Stimulated activated naive CD8-positive, alpha-beta T cell treated with anti-CD3 and anti-CD28 coated beads, Interleukin-15, amount 100 ng/mL, for 72 hours (primary cell): ENCODE measurements at places on chromosomes 1 and 21.

DNA sequence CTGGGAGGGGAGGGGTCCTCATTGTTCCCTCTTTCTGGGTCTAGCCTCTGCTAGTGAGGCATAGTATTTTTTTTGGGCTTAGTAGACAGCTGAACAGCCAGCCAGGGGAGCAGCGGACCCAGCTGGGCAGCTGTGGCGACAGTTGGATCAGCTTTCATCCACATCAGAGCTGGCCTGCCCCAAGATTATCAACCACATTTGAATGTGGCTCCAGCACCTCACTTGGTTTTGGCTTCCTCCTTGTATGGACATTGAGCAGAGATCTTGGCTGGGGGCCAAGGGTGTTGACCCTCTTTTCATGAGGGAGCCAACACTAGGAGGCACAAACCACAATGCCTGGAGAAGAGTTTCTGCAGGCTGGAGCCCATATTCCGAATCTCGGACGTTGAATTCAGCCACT, 25.0 kb downstream of the WNT4 start:
- no peak for DNase-seq

DNA sequence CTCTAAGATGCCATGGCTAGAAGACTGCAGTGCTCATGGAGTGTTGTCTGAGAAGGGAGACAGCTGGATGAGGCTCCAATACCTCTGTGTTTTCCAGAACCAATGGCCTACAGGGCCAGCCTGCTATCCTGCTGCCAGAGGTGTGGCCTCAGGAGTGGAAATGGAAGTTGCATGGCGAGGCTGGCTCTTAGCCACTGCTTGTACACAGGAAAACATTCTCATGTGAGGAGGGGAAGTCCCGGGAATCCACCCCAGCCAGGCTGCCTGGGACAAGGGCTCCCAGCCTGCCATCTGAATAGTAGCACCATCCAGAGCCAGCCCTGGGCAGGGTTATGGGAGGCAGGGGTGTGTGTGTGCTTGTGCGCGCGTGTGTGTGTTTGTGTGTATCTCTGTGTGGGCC, 56.5 kb downstream of the SDC3 start:
- no peak for DNase-seq

GRCh38 chr1:55076356-55076755, 37.0 kb downstream of the PCSK9 start:
- DNase-seq: no peak

- DNase-seq: no peak
Observed at GRCh38 chr1:197366996-197367395, 98.9 kb downstream of the CRB1 start.

GRCh38 chr1:101178688-101179491, 57.9 kb upstream of the S1PR1 start:
- DNase-seq: peak; percentile 67

DNA sequence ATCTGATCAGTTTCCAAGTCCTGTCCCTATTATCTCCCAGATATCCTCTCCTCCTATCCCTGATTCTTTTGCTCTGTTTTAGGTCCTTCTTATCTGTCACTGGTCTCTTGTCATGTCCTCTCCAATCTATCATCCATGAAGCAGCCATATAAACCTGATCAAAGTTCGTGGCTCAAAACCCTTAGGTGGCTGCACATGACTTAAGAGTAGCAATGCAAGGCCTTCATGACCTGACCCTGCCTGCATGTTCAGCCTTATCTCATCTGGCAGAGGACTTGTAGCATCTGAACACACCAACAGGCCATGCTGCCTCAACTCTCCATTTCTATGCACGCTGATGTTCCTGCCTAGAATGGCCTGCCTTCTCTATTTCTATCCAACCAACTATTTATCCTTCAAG, 65.2 kb downstream of the NOS1AP start:
- no peak for DNase-seq

- no peak for DNase-seq
Observed at GRCh38 chr1:24514946-24515345, 12.3 kb downstream of the RCAN3 start.

DNA sequence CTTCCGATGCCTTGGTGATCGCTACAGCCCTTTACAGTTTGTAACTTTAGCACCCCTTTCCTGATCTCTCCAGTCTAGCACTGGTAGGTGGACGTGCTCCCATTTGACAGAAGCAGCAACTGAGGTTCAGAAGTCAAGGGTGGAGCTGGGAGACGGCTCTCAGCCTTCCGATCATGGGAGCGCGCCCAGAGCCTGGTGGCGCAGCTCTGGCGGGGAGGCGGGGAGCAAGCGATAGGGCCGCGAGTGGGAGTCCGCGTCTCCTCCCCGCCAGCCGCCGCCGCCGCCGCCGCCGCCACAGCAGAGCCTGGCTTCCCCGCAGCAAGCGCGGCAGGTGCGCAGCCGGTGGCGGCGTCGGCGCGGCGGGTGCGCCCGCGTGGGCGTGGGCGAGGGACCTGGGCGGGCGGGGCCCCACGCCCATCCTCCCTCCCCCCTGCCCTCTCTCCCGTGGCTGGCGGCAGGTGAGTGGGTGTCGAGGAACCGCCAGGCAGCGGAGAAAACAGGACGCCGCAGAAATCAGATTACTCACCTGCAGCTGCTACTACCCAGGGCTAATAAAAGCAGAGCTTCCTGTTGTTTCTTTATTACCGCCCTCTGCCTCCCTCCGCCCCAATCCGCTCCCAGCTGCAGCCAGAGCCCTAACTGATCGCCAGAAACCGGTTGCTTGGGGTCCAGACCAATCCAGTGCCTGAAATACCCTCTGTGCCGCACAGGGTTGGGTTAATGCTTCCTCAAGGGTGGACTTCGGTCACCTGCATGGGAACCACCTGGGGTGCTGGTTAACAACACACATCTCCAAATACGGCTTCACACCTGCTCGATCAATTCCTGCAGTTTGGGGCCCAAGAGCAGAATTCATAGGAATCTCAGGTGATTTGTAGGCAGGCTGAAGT, 60.2 kb upstream of the ID3 start:
- DNase-seq: peak; percentile 85

DNA sequence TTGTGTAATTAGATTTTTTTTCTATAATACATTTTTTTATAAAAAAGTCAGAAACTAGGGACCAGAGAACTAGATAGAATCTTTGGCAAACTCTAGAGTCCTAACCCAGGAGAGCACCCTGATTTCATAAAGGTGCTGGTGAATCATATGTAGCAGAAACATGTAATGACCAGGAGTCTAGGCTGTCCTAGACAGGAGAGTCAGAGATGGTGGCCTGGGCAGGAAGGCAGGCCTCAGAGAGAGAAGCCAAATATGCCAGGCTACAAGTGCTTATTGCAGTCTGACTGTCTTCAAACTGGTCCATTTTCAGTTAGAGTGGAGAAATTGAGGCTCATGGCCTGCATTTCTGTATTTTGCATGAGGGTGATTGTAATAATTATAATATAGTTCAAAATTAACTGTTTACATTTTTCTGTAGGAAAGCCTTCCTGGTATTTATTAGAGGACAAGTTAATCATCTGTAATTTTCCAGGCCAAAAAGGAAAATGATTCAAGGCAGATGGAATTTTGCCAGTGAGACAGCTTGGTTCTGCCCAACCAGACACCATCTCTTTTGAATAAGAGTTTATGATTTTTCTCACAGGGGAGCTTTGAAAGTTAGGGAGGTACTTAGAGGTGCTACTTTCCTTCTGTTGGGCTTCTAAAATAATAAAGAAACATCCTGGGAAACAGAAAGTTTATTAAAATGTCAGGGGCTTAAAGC, 129.8 kb downstream of the S1PR1 start:
- DNase-seq: no peak

DNA sequence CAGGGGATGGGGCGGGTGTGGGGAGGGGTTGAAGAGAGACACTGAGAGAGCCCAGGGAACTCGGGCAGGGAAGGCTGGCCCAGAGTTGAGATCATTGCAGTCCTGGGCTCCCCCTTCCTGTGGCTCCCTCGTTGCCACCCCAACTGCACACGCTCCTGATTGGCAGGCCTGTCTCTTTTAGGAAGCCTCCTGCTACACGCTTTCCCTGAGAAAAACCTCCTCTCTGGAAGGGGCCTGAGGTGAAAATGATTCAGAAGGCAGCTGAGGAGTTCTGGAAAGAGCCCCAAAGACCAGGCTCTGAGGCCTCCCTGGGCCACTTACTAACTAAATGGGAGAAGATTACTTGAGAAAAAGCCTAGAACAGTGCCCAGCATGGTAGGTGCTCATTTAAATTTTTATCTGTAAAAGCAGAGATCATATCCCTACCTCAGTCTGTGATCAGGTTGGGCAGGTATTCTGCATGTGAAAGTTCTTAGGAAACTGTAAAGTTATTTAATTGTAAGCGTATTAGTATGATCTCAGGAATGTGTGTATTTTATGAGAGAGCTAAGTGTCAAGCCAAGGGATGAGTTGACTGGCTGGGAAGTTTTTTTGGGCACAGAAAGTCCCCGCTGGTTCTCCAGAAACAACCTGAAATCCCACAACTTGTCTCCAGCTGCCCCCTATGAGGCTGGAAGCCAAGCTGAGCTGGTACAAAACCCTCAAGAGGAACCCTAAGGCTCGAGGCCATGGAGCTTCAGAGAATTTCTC, 65.2 kb upstream of the EPS8L3 start:
- DNase-seq: no peak

GRCh38 chr21:24023936-24024335, 1583.3 kb downstream of the MRPL39 start:
- DNase-seq: no peak

DNA sequence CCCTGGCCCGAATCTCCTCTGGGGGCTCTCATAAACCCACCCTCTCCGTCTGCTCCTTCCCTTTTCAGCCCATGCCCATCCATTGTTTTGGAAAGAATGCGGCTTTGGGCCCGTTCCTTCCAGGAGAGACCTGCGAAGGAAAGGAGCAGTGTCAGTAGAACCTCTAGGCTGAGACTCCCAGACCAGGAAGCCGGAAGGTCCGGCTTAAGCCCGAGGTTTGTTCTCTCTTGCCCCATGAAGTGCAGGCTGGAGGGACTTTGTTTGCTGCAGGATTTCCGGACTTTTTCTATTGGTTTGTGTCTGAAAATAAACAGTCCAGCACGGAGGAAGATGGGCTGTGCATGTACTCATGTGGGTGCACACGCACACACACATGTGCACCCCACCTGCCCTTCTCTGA, 49.8 kb downstream of the ELK4 start:
- no peak for DNase-seq

DNA sequence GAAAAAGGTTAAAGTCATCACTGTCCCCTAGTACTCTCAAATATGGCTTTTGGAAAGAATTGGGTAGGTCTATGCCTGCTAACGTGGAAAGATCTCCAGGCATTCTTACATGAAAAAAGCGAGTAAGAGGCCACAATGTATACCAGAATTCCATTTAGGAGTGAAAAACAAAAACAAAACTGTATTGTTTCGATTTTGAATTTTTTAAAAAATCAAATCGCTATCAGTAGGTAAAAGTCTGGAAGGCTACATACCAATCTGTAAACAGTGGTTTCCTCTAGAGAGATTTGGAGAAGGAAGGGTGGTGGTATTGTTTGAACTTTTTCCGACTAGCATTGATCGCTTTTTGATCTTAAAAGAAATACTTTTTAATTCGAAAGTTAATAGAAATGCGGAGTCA, 55.9 kb downstream of the RRAGC start:
- DNase-seq: no peak

DNA sequence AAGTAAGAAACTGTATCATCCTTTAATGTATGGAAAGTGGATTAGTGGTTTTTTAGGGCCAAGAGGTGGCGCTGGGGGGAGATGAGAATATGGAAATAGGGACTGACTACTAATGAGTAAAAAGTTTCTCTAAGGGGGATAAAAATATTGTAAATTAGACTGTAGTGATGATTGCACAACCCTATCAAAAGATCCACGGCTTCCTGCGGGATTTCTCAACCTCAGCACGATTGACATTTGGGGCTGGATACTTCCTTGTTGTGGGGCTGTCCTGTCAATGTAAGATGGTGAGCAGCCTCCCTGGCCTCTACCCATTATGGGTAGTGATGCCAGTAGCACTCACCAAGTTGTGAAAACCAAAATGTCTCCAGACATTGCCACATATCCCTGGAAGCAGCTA, 36.0 kb upstream of the PRDM2 start:
- DNase-seq: no peak

DNA sequence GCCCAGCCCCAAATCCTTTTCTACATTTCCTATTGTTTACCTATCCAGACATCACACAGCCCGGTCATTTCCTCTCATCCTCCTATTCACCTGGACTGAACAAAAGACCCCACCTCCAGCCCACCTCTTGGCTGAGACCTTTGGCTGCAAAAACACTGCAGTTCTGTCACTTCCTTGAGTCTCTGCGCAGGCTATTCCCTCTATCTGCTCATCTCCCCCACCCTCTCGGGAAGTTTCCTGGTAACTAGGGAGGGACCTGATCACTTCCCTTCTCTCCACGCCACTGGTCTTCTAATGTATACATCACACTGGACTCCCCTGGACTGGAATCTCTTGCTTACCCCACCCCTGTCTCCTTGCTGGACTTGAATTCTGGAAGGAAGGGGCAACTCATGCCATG, 5.3 kb downstream of the HTR1D start:
- DNase-seq: no peak

- DNase-seq: no peak
Observed at GRCh38 chr1:153503766-153504165, 32.0 kb downstream of the S100A6 start.
